ENCODE measurements at places on chromosomes 6 and 20.

- DNase-seq, result no peak
Observed at GRCh38 chr6:117188627-117189201, 76.6 kb upstream of the VGLL2 start.

DNA sequence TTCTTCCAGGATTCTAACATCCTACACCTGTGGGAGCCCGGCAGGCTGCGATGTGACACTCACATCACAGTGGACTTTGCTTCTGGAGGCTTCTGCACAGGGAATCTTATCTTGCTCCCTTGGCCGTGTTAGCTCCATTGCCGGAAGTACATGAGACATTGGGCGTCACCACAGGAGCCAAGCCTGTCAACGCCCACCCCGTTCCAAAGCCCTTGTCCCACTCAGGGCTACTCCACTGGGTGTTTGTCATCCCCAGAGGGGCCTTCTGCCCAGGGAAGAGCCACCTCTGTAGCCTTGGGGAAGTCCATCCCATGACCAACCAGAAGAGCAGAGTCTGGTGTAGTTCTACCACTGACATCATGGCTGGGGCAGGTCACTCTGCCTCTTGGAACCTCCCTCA, 1.7 kb downstream of the RAB44 start:
- no peak for DNase-seq

GRCh38 chr6:80457439-80457933, 351.0 kb downstream of the BCKDHB start:
- DNase-seq, result peak; percentile 66

GRCh38 chr6:153062516-153062915, 60.0 kb upstream of the MTRF1L start:
- no peak for DNase-seq

GRCh38 chr6:96836631-96837080, 621 bp downstream of the GPR63 start:
- DNase-seq, result no peak

- no peak for DNase-seq
Observed at GRCh38 chr20:39268981-39269461, 306.9 kb downstream of the DHX35 start.

- no peak for DNase-seq
Observed at GRCh38 chr20:38697306-38697705, 27.0 kb upstream of the SLC32A1 start.

DNA sequence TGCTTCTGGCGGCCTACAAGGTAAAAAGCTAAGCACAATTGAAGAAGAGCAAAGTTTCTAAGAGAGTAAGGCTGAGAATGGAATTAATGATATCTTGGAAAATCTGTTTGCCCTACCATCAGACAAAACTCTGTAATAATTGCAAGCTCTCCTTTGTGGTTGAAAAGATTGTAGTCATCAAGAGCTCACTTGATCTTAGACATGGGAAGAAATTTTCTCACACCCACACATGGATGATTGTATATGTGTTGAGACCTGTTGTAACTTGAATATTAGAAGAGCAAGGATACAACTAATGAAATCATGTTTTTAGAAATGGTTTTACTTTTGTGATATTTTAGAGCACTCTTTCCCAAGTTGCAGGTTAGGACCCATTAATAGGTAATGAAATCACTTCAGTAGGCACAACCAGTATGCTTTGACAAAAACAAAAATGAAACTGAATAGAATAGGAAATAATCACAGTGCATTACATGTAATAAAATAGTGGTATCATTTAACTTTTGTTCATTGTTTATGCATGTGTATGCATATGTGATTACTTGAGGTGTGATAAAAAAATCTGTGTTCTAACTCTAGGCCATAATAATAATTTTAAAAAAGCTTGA, 14.0 kb downstream of the DCBLD1 start:
- DNase-seq, result no peak

DNA sequence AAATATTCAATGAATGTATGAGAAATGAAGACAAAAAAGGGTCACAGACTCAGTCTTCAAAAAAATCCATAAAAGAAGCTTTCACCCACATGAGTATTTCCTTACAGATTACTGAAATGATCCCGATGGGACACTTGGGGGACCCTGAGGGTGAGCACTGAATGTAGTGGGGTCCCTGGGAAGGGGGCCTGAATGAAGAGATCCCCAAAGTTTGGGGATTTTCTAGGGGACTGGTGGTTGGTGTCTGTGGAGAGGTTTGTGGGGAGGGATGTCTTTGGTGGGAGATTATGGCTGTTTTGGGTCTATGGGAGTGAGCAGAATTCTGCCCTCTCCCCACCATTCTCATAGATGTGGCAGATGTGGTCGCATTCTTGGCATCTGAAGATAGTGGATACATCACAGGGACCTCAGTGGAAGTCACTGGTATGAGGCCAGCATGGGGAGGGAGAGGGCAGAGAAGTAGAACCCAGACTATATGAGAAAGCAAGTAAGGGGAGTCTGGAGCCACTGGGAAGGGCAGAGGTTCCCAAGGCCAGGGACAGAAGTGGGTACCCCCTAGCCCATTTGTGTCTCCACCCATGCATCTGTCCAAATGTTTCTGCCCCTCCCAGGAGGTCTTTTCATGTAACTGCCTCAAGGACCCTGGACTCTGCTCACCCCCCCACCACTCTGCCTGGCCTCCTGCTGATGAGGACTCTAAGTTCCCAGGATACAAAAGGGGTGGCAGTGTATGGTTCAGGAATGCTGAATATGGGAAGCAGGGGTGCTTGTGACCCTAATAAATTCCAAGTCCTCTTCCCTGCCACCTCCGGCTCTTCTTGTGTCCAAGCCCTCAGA, 1.8 kb downstream of the HSD17B8 start:
- DNase-seq, result no peak

DNA sequence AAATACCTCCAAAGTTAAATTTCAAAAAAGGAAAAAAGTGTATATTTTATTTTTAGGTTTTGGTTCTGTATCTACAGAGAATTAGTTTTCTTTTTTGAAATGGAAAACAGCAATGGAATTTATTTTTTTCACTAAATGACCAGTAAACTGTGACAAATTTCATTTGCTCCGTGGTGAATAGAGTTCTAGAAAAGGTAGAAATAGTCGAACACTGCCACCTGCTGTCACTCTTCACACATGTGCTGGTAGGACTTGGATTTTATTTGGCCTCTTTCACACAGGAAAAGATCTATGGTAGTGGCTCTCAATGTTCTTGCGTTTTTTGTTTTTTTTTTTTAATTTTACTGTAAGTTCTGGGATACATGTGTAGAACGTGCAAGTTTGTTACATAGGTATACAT, 312.5 kb downstream of the EYA4 start:
- DNase-seq, result peak; percentile 31
